Ovary (tissue), 10 donors: ENCODE measurements at places on chromosomes 4 and X. TPM values are rescaled to one million over a fixed set of nuclear protein-coding genes. Genes with fewer than 3 reads are reported as not detected.

DNA sequence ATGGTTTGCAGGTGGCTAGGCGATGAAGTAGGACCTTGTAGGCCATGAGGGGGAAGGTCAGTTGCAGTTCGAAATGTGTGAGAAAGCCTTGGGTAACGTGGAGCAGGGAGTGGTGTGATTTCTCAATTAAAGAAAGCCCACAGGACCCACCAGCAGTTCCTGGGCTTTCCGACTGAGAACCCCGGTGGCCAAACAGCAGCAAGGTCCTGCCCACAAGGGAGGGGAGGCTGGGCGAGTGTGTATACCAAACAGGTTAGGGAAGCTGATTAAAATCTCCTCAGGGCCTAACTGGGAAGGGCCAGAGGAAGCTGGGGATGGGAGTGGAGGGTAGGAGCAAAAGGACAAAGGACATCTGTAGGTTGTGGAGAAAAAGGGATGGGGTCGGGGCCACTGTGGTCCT, 2.4 kb downstream of the ATP6AP1 start:
- no peak for DNase-seq

Gene LRIT3
- total RNA-seq = 0.23 TPM

DNA sequence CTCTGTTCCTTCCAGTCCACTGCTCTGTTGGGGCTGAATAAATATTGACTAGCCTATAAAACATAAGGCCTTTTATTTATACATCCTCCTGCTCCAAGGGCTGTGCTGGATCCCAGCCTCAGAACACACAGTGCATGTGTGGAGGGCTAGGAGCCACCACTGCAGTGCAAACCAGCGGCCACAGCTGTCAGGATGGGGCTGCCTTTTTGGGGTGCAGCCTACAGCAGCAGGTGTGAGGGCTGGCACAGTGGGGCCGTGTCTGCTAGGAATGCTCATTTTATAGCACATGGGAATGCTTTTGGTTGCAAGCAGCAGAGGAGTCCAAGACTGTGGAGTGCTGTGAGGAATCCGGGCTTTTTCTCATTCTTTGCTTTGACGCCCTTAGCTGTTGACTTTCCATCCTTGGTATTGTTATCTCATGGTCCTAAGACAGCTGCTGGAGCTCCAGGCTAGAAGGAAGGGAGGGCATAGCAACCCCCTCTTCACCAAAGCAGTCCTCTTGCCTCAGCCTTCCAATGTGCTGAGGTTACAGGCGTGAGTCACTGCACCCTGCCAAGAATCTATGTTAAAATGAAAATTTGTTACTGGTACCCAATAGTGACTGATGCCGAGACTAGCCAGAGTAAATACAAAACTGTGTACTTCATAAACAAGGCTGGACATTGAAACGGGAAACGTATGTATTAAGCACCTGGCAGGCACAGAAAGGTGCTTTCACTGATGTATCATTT, 334.3 kb upstream of the GATB start:
- DNase-seq = no peak

- no peak for DNase-seq
Measured at GRCh38 chrX:56947699-56948098, 47.6 kb downstream of the SPIN3 start.

GRCh38 chr4:120132935-120133334, 66.3 kb upstream of the MAD2L1 start:
- no peak for DNase-seq

Gene FATE1
- not detected for total RNA-seq

- DNase-seq = no peak
Measured at GRCh38 chrX:121109986-121110385, 62.6 kb downstream of the GLUD2 start.

DNA sequence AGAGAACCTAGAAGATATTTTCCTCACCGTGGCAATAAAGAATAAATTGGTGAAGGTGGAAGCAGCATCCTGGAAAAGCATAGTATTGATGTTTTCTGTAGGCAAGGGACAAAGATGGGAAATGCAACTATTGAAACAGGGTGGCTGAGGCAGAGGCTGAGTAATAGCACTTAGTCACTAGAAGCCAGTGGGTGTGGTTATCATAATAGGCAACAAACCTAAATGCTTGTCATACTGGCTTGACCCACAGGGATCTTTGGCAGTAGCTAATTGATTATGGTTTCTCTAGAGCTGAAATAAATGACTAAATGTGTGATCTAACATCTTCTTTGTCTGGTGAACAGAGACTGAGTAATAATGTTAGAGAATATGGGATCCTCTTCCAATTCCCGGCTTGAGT, 353.6 kb upstream of the RPS6KA3 start:
- DNase-seq = no peak

Gene VSIG1
- total RNA-seq = not detected

Gene NIPAL1
- total RNA-seq = 0.05 TPM
